ENCODE measurements at places on chromosomes 16 and 17.

DNA sequence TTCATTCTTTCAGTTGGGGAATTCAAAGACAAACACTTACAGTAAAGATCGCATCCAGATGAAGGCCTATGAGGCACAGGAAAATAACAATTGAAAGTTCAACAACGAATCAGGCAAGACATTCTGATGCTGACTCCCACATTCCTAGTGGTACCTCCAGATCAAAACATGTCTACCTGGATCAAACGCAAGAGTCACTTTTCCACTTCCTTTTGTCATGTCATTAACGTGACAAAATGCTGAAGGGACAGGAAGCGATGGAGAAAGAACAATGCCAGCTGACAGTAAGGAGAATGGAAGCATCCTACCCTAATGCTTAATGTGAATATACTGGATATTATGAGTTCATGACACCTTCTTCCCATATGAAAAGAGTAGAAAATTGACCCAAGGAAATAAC lies 365.4 kb upstream of the CDH11 start:
- no peak for DNase-seq

- DNase-seq: no peak
Observed at GRCh38 chr16:86064431-86065250, 165.7 kb downstream of the IRF8 start.

DNA sequence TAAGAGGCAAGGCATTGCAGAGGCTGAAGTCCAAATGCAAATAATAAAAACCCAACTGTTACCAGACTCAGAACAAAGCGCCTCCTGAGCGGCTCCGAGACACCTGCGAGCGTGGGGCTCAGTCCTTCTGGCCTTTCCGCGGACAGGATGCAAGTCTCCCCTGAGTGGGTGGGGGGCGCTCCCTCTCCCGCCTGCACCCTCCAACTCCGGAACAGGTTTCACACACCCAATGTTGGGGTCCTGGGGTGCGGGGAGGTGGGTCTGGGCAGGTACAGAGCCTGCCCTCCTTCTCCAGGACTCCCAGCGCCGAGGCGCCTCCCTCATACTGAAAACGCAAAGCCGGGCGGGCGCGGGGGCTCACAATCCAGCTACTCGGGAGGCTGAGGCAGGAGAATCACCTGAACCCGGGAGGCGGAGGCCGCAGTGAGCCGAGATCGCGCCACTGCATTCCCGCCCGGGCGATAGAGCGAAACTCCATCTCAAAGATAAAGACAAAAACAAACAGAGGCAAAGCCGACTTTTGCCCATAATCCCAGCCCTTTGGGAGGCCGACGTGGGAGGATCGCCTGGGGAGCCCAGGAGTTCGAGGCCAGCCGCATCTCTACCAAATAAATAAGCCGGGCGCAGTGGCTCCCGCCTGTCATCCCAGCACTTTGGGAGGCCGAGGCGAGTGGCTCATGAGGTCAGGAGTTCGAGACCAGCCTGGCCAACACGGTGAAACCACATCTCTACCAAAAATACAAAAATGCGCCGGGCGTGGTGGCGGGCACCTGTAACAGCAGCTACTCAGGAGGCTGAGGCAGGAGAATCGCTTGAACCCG lies 893 bp downstream of the GINS2 start:
- DNase-seq: no peak

DNA sequence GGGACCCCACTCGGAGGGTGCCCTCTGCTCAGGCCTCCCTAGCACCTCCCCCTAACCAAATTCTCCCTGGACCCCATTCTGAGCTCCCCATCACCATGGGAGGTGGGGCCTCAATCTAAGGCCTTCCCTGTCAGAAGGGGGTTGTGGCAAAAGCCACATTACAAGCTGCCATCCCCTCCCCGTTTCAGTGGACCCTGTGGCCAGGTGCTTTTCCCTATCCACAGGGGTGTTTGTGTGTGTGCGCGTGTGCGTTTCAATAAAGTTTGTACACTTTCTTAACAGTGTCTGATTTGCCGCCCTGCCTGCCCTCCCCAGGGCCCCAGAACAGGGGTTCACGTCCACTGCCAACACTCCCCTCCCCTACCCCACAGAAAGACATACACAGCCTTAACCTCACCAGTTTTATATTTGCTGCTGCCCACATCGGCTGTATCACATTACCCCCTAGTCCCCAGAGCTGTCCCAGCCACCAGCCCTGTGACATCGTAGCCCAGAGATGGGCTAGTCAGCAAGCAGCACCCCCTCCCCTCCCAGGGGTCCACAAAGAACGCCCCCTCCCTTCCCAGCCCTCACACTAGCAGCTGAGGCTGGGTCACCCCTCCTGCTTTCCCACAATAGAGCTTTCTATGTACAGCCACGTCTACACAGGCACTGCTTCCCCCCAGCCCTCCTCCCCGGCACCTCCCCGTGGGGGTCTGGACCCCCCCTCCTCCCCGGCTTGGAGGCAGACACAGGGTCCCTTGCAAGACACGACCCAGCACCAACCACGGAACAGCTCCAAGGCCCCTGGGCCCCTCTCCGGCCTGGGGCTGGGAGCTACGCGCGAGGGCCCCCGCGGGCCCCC lies 7.9 kb downstream of the GRN start:
- no peak for DNase-seq

DNA sequence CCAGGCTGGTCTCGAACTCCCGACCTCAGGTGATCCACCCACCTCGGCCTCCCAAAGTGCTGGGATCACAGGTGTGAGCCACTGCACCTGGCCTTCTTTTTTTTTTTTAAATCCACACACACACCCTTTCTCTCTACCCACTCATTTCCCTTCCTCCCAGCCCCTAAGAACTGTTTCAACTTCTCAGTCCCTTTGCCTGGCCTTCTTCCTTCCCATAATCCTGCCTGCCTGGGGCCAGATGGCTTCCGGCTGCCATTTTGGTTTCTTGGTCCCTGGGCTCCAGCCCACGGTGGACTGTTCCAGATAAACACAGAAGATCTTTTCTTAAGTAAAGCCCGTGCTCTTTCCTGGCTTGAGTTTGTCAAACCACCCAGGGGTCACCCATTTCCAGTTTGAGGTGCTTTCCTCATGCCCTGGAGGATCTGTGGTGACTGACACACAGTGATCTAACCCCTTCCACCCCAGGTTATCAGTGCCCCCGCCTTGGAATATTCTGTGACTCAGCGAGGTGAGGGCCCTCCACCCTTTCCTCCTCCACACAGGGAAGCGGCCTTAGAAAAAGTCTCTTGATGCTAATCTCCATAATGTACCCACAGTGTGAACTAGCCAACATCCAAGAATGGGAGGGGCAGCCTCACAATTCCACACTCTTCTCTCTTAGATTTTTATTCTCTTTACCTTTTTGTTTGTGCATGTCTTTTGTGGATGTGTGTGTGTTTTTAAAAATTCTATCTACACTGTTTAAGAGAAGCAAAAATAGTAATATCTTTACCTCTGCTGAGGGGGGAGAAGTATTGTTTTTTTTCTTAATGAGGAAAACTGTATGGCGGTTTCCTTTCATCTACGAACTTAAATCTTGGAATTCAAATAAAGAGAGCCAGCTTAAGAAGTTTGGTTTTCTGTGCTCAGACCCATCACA lies 60.0 kb downstream of the CRISPLD2 start:
- DNase-seq: no peak

- DNase-seq: no peak
Observed at GRCh38 chr17:7290685-7291084, 3.8 kb downstream of the YBX2 start.

DNA sequence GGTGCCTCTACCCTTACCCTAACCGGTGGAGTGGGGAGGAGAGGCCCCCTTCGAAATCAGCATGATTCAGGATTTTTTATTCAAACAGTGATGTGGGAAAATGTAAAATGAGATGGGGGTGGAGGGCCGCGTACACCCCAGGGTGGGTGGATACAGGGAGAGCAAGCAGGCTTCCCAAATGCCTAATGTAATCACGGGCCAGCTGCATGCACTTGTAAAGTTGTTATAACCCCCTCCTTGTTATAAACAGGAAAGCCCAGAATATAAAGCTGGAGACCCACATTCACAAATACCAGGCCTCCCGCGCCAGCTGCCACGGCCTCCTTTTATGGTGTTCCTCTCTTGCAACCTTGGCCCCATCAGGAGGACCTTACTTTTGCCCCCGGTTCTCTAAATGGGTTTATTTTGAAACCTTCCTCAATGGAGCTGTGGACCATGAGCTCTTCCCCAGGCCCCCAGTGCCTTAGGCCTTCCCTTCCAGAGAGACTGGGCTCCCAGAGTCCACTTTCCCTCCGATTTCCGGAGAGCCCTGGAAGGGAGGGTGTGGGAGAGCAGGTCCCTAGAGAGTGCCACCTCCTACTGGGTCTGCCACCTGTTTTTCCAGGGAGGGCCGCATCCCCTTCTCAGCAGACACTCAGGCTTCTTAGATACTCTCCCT lies 906 bp upstream of the FOXL1 start:
- peak; percentile 84 for DNase-seq

GRCh38 chr16:52456368-52456767 lies 90.6 kb downstream of the TOX3 start:
- no peak for DNase-seq

- DNase-seq: no peak
Observed at GRCh38 chr16:87241137-87241771, 75.9 kb downstream of the C16orf95 start.

DNA sequence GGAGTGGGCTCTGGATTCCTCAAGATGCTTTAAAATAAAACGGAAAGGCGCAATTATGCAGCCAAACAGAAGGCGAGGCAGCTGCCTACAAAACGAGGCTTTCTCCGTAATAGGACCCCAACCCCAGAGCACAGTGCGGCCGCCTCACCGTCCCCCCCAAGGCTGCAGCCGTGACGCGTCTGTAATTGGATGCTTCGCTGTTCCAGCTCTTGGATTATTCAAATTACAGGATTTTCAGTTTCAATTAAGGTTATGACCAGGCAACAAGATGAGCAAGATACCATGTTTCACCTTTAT lies 37.3 kb upstream of the ABR start:
- no peak for DNase-seq

DNA sequence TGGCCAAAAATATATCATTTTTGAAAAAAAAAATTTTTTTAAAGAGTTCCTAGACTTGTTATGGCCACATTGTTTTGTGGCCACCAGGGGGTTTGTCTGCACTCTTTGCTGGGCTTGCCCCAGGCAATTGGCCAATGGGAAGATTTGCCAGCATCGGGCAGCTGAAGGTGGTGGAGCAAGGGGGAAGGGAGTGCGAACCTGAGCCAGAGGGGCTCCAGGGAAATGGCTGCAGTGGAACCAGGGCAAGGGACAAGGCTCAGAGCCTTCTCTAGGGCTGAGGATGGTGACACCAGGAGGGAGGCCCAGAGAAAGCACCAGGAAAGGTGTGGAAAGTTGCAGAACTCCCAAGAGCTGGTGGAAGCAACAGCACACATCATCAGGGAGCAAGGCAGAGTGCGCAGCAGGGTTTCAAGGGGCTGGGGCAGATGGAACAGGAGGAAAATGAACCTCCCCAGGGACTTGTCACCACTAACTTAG lies 15.5 kb upstream of the CMIP start:
- DNase-seq: peak; percentile 36

GRCh38 chr16:86693033-86693432 lies 114.7 kb downstream of the FOXL1 start:
- no peak for DNase-seq

DNA sequence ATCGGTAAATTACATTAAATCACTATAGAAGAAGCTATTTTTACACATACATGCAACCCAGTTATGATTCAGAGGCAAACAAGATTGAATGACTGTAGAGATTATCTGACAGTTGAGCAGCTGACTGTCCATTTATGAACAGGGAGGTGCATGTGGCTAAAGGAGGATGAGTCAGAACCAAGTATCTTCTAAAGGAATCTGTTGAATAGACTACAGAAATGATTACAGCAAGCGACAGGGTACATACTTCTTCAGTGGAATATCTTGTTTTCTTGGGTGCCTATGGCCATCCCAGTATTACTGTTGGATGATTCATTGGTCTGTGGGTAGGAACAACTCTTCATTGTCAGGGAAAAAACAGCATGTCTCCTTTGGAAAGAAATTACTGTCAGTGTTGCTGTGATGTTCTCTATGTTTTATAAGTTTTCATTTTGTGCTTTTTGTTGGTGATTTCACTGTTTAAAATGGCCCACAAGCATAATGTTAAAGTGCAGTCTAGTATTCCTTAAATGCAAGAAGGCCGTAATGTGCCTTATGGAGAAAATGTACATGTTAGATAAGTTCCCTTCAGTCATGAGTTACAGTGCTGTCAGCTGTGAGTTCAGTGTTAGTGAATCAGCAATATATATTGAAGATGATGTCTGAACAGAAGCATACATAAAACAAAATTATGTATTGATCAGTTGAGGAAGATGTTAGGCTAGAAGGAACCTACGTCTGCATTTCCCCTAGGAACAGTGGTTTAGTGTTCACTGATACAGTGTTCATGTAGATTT lies 27.0 kb downstream of the CBFB start:
- peak; percentile 99 for DNase-seq

GRCh38 chr17:45355087-45355486 lies 38.3 kb upstream of the MAP3K14 start:
- no peak for DNase-seq

- DNase-seq: peak; percentile 67
Observed at GRCh38 chr17:5788266-5788900, 204.1 kb upstream of the NLRP1 start.

- DNase-seq: peak; percentile 25
Observed at GRCh38 chr17:750431-751037, 1.5 kb downstream of the GEMIN4 start.

DNA sequence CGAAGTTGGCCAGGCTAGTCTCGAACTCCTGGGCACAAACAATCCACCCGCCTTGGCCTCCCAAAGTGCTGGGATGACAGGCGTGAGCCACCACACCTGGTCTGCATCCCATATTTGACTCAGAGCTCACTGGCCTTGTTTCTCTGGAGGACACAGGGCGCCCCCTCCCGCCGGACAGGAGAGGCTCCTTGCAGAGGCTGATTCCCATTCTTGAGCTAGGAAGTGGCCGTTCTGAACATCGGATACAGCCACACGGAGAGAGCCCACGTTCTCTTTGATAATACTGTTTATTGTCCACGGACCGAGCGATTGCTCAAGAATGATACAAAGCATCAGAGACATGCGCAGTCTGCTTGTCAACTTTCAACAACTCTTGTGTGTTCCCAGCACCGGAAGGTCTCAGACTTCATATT lies 12.1 kb upstream of the USP36 start:
- DNase-seq: no peak

- DNase-seq: no peak
Observed at GRCh38 chr17:77610972-77611521, 347.5 kb upstream of the TNRC6C start.

- DNase-seq: no peak
Observed at GRCh38 chr17:83145358-83145738, 65.9 kb downstream of the METRNL start.

DNA sequence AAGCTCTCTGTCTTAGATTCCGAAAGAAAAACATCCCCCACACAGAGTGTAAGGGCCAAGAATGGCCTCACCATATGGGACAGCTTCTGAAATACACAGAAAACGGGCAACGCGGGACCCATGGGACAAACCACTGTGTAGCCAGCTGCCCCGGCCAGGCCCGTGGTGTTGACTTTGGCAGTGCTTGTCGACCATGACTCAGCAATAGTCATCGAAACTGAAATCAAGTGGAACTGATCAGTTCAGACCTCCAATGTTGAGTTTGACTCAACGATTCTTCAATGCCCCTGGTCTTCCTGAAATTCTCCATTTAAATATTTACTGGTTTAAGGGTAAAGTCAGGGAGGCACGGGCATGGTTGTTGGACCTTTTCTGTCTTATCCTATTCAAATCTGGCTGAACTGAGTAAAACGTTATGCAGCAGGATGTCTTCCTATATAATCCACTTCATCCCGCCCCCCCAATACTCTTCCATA lies 27.5 kb downstream of the ZFHX3 start:
- DNase-seq: peak; percentile 89
